ENCODE measurements at places on chromosomes 7 and 10.

GRCh38 chr10:2509081-2509531, 558.2 kb upstream of the PFKP start:
- DNase-seq, result no peak

DNA sequence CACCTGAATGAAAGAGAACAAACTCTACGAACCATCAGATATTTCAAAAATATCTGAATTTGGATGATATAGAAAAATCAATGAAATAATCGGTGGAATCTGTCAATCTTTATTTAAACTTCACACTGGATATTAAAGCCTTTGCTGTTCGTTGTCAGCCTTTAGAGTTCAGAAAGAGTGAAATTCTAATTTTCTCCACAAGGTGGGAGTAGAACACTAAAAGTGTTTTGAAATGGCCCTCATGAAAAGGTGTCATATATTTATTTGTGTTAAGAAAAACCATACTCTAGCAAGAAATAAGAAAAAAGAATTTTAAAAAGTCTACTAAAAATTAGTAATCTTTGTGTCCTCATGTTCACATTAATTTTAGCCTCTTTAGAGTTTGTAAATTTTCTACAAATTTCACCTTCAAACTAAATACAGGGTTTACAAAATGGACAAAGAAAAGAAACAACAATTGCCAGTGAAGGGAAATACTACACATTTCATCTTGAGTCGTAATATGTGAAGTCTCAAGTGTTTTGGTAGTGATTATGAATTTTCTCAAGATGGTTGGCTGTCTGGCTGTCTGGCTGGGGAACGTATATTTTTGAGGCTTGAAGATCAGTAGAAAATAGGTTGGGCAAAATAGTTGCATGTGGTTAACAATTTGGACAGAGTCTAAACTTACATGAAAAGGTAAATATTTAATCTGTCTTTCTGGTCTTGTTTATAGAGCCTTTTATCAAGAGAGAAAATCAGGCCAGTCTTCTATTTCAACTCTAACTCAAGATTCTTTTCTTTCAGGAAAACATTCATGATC, 43.7 kb downstream of the DNAJB9 start:
- peak; percentile 78 for DNase-seq

GRCh38 chr7:141585592-141586510, 34.6 kb downstream of the AGK start:
- no peak for DNase-seq

- no peak for DNase-seq
Observed at GRCh38 chr10:98086837-98087708, 47.4 kb upstream of the R3HCC1L start.

GRCh38 chr10:128880159-128880725, 586.8 kb upstream of the MGMT start:
- DNase-seq, result no peak

GRCh38 chr7:123043642-123044041, 48.1 kb upstream of the TAS2R16 start:
- DNase-seq, result no peak

GRCh38 chr7:16326106-16326505, 95.2 kb downstream of the CRPPA start:
- DNase-seq, result no peak

GRCh38 chr10:131859341-131860020, 41.3 kb upstream of the PPP2R2D start:
- DNase-seq, result no peak

- no peak for DNase-seq
Observed at GRCh38 chr10:76429368-76430060, 998.1 kb downstream of the LRMDA start.

DNA sequence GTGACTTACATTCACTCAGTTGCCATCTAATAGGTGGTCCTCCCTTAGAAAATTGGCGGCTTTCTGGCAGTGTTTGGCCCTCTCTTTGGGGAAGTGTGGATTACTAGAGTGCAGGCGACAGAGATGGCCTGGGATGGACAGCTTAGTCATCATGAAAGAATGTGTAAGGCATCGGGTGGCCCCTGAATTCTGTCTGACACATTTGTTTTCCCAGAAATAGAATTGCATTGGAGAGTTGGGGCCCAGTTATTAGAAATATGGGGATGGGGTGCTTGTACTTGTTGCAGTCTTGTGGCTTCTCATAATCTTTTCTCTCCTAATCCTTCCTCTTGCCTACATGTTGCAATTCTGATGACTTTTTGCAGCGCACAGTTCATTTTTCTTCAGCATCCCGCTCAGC, 13.8 kb downstream of the TCF7L2 start:
- no peak for DNase-seq

DNA sequence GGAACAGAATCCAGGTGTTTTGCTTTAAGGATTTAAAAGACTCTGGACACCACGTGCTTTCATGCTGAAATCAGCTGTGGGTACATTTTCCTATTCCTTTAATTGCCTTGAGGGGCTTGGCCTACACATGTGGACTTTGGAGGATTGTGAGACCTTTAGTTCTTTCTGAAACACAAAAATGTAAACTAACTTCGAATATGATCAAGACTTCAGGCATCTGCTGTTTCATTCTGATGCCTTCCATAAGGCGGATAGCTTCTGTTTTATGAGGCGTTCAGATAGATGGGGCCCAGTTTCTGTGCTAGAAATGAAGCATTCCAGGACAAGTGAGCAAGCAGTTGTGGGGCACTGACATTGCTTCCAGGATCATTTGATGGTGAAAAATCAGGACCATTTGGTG, 1.5 kb upstream of the NOBOX start:
- no peak for DNase-seq

DNA sequence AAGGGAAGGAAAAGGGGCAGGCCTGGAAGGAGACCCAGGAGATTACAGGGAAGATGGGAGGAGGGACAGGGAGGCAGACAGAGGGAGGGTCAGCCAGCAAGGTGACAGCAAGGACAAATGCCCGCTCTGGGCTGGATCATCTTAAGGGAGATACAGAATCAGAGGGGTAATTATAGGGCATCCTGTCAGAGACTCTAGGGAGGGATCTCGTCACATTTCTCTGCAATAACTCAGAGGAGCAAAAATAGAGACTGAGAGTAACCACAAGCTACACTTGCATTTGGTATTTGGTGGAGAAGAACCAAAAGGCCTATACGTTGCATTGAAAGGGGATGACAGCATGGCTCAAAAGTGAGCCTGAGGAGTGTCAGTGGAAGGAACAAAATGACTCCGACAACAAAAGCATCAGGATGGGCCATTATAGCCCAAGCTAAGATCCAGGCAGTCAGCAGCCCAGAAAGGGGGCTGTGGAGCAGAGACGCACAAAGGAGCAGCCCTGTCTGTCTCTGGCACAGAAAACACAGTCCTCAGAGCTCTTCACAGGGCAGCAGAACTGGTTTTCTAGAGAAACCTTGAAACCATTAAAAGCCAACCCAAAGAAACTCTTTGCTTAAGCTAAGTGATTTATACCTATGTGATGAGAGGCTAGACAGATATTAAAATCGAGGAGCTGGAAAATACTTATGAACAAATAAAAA, 430.2 kb upstream of the VSTM2A start:
- no peak for DNase-seq

DNA sequence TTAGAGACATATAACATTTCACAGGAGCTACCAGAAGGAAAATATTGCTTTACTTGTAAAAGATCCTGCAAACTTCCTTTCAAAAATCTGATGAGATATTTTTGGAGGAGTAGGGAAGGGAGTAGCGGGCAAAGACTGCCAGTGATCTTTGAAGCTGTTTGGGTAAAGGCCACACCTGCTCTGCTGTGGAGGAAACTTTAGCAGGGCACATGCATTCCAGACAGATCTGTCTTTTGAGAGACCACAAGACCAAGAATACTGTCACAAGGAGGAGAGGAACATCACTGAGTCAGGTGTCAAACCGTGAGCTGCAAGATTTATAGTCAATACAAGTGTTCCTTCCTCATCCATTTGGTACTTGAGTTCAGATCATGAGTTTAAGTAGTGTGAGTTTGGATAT, 654.4 kb downstream of the DNAJB9 start:
- no peak for DNase-seq

GRCh38 chr10:24451325-24451820, 242.4 kb downstream of the KIAA1217 start:
- no peak for DNase-seq

- no peak for DNase-seq
Observed at GRCh38 chr10:110260746-110261477, 43.8 kb downstream of the SMNDC1 start.

Measured in hematopoietic multipotent progenitor cell treated with erythropoietin and hydrocortisone succinate and interleukin-3 and kit ligand, for 17 days (in vitro differentiated cells).